ENCODE measurements at places on chromosomes 2 and 18.
A peak's percentile ranks its signal among the peaks of the same experiment; 100 is the strongest.

DNA sequence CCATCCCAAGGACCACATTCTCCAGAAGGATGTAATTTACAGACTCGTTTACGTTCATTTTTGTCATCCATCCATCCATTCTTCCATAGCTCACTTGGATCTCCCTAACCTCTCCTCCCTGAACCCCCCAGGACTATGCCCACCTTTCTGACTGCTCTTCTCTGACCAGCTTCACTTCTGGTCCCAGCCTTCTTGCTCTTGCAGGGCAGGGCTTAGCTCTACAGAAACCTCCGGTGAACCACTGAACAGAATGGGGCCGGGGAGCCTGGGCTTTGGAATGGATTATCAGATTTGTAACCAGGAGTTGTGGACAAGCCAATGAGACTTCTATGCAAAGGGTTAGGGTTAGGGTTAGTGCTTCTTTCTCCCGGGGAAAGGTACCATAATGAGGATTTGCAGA is 95.0 kb downstream of the TGFA start:
- no peak for DNase-seq

- DNase-seq, result no peak
Observed at GRCh38 chr2:229287823-229288222, 16.7 kb upstream of the PID1 start.

GRCh38 chr2:236549165-236549564 is 20.5 kb upstream of the ACKR3 start:
- DNase-seq, result no peak

- DNase-seq, result peak; percentile 37
Observed at GRCh38 chr18:63131106-63131958, 188.2 kb downstream of the BCL2 start.

DNA sequence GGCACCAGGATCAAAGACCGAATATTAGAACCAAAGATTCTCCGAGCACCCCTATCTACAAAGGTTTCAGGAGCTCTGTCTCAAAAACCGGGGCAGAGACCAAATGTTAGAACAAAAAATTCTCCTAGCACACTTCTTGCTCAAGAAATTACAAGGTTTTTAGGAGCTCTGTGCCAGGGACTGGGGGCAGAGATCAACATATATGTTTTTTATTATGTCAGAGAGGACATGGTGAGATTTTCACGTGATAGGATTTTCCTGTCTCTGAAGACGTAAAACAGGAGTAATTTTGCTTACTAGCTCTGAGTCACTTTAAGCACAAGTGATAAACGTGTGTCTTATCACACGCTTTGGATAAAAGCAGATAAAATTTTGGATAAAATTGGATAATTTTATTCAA is 34.8 kb upstream of the ODC1 start:
- DNase-seq, result no peak

DNA sequence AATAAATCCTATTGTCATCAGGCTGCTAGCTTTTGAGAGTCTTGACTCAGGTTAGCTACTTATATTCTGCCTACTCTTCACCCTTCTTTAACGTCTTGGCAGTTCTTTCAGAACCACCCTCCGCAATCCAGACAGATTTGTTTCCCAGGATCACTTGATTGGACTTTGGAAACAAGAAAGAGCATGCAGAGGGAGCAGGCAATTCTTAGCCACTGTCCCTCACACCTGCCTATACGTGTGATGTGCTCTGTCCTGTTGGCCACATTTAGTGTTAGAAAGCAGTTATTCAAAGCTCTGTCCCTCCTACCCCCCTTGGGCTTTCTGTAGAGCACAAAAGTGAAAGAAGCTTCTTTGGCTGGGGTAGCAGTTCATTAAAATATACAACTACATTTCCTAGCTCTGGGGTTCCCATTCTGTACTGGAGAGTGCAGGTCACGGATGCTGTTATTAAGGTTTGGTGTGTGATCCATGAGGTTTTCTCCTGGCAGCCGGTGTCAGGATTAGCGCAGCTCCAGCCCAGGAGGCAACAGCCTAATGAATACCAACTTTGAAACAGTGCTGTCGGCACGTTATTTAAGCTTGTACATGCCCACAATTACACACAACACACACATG is 6.3 kb downstream of the FZD5 start:
- no peak for DNase-seq

GRCh38 chr2:110977403-110977802 is 143.3 kb upstream of the BCL2L11 start:
- DNase-seq, result no peak

DNA sequence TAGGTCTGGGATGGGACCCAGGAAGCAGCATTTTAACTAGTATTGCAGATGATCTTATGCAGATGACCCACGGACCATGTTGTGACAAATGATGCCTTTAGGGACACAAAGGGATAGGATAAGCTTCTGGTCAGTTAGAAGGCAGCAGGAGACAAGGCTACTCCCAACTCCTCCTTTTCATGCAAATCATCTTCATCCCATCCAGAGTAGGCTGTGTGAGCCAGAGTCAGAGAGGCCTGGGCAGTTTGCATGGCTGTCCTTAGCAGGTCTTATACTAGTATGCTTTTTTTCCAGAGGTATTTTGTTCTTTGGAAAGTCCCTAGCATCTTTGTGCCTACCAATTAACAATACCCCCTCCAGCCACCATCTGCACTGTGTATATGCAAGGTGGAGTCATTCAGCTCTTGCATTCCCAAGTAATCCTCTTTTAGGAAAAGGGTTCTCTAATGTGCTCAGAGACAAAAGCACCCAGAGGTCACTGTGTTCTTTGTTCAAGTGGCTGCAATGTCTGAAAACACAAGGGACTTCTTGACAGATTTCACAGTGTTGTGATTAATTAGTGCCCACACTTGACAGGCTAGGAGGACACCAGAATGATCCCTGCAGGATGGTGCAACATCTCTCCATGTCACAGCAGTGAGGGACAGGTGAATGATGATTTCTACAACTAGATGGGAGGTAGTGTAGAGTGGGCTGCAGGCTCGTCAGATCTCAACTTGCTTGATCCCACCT is 225.8 kb downstream of the NCKAP5 start:
- no peak for DNase-seq

- DNase-seq, result no peak
Observed at GRCh38 chr2:28662468-28663181, 89.0 kb upstream of the PPP1CB start.

DNA sequence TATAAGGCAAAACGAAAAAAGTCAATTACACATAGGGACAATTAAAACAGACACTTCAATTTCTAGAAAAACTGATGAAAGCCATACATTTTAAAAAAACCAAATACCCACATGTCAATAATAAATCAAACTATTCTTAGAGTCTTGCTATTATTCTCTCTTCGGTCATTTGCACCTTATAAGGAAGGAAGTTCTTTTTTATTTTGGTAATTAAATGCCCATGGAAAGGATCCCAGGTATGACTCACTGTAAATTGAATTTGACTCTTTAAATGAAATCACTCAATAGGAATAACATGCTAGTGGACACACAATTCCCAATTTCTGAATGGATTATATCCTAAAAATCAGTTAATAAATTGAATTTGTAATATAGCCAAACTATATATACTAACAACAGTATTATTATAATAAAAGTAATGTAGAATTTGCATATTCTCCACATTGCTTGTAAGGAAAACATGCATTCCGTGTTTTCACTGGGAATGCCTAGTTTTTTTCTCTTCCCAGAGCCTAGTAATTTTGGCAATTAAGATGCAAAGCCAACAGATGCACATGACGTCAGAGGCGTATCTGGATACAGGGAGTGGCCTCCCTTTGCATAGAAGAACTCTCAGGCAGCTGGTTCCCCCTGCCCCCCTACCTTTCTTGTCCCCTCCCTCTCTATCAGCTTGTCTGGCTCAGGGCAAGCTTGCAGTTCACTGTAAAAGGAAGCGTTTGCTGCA is 153.5 kb upstream of the PGAP1 start:
- no peak for DNase-seq

DNA sequence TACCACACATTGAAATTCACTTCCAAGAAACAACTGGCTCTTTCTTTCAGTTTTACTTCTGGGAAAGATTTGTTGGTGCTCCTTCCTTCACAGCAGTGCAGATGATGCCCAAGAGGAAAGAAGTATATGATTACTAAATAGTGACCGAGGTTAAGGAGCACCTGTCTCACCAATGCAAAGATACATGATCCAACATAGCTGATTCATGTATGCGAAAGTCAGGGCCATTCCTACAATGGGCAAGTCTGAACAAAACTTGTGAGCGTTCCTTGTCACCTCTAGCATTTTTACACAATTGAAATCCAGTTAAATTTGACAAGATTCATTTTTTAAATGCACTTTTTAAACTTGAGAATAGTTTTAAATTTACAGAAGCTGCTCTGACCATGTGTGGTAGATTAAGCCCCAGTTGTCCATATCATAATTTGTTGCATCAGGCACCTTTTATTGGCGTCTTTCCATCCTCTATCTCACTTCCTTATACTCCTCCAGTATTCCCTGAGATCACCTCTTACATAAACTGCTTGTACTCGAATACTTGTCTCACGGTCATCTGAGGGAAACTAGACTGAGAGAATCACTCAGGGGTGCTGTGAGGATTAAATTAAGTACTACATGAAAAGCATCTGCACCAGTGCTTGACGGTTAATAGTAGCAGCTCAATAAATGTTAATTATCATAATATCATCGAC is 438.8 kb upstream of the CDH20 start:
- DNase-seq, result no peak

GRCh38 chr2:12725233-12726187 is 8.8 kb downstream of the TRIB2 start:
- DNase-seq, result no peak

GRCh38 chr18:26926066-26926675 is 60.7 kb upstream of the AQP4 start:
- no peak for DNase-seq

GRCh38 chr2:234172066-234172465 is 121.6 kb downstream of the SPP2 start:
- no peak for DNase-seq

DNA sequence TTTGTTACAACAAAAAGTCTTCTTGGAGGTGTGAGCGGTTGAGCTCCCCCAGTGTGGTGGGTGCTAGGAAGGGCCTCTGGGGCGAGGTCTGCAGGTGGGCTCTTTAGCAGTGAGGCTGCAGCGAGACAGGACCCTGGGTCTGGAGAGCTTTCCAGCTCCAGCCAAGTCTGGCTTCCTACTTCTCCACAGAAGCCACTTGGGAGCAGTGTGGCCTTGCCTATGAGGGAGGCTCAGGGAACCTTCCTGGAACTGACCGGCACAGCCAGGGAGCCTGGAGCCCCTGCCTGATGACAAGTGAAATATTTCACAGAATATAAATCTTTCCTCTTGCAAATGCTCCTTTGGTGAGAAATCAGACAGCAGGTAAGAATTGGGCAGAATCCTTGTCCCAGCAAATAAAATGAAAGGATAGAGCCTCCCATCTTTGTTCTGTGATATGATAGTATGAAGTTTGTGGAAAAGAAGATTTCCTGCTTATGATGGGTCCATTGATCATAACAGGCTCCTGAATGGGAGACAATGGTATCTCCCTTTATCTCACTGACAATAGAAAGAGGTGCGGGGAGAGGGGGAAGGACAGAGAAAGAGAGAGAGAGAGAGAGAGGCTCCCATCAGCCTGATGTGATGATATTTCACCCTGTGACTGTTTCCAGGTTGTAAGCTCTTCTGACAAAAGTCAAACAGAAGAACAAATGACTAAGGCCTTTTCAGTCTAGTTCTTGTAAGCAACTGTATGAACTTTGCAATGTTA is 289.8 kb upstream of the SPRED2 start:
- DNase-seq, result peak; percentile 46

DNA sequence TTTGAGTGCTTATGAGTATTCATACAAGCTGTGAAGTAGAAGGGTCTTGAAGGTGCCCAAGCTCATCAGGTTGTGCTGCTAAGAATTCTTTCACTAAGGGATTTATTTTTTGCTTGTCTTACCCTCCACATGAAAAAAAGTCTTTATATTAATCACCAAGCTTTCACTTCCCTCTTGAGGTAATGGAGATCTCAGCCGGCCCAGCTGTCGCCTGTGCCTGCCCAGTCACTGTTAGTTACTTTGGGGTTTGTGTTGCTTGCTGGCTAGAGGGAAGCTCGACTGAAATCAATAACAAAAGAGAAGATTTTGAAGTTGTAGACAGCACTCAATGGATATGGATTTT is 21.9 kb downstream of the MC2R start:
- DNase-seq, result no peak

- DNase-seq, result no peak
Observed at GRCh38 chr2:238169048-238169707, 10.4 kb downstream of the ERFE start.

DNA sequence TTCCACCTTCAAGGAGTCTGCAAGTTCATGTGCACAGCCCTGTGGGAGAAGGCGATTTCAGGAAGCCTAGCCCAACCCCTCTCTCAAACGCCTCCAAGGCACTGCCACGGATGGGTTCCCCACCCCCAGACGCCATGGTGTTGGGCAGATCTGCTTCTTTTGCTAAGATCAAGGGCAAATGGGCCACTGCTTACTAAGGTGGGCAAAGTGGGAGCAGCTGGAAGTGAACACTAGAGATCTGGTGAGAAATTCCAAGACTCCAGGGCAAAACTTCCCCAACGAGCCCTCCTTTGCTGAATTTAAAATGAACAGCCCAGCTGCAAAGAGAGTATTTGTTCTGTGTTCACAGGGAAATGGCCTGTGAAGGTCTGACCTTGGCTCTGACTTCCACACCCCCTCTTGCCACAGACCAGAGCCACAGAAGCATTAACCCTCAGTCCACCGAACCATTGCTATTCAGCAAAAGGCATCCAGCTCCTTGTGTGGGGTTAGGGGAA is 45.1 kb upstream of the ZBTB7C start:
- DNase-seq, result no peak

DNA sequence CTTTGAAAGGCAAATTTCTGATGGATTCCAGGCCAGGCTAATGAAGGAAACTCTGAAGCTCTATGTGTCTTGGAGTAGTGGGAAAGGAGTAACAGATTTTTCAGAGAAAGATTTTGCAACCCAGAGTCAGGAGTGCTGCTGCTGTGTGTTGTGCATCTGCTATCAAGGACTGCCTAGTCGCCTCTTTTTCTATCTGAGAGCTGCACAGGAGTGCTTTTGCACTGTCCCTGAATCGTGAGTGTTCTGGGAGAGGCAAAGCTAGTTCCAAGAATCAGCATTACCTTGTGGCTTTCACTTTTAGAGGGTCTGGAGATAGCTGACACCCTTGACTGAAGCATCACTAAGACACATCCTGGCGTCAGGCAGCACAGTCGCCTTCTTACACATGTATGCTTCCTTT is 336.4 kb downstream of the PARD3B start:
- DNase-seq, result no peak

- DNase-seq, result peak; percentile 24
Observed at GRCh38 chr2:177334940-177335543, 57.5 kb upstream of the AGPS start.
